ENCODE measurements at places on chromosomes 16 and 17. TPM values are rescaled to one million over a fixed set of nuclear protein-coding genes. Genes with fewer than 3 reads are reported as not detected.

DNA sequence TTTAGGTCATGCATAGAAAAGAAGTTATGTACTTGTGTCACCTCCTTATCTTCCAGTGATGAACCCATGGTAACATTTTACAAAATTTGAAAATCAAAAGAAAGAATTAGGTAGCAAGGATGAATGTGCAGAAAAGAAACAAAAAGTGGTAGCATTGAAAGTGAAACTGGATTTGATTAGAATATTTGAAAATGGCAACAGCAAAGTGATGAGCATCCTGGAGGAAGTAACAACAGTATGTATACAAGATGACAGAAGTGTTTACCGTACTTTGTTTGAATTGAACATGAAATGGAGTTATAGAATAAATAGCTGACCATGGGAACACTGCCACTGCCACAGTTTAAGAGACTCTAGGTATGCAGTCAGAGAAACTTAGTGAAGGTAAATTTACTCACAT, 1313.1 kb downstream of the CDH11 start:
- no peak for DNase-seq

The GNG13 gene
- total RNA-seq = not detected

DNA sequence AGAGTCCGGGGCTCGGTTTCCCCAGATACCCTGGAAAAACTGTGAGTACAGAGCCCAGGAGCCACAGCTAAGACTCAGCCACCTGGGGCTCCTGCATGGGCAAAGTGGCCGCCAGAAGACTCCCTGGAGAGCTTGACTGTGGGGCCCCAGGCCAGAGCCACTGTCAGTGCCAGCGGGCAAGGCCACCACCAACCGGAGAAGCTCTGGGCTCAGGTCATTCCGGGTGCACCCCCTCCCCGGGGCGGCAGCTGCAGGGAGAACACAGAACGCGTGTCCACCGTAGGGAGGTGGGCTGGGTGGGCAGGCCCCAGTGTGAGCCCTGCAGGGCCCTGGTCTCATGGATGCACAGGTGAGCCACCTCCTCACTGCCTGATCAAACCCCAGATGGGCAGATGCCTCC, 22.3 kb upstream of the RBFOX3 start:
- DNase-seq = no peak

The EIF5A gene
- 1,303 TPM for total RNA-seq

- no peak for DNase-seq
These were observed 9.7 kb downstream of the ABCC12 start for GRCh38 chr16:48146131-48146530.

DNA sequence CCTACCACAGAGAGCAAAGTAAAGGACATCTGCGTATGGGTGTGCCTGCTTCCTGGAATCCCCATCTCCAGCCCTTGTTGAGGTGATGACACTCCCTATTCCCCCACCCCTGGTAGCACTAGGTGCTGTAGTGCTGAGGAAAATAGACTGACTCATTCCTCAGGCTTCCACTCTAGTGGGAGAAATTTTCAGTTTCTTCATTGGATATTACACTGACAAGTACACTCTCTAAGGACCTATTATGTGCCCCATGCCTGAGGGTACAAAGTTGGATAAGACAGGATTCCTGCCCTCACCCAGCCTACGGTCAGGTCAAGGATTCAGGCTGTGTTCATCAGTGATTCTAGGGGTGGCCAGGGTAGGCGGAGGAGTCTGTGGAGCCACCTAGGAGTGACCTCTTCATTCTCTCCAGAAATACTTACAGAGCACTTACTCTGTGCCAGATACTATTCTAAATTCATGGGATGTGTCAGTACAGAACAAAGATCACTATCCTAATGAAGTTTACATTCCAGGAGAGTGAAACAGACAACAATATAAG, 4.5 kb upstream of the ZC3H7A start:
- no peak for DNase-seq

- no peak for DNase-seq
These were observed 2.8 kb upstream of the CACNG1 start for GRCh38 chr17:67041531-67041930.

GRCh38 chr17:57403236-57403635, 146.9 kb downstream of the MSI2 start:
- DNase-seq = no peak

The TAOK2 gene
- total RNA-seq = 38.7 TPM

DNA sequence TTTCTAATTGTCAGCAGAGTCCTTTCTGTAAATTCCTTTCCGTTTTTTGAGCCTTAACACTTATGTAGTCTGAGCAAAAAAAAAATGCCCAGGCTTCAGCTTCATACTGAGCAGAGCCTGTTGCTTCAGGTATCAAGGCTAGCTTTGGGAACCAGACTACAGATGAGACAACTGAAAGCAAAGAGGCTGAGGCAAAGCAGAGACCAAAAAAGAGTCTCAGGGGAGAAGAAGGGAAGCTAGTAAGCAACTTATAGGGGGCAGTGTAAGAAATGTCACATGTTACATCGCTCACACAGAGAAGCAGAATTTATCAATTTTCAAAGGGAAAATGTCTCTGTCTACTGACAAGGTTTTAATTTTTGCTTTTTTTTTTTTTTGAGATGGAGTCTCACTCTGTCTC, 3.3 kb downstream of the HASPIN start:
- no peak for DNase-seq

The TEX14 gene
- total RNA-seq = 0.07 TPM

- DNase-seq = no peak
These were observed 45.2 kb upstream of the SHISA6 start for GRCh38 chr17:11195801-11196200.

The KRT33B gene
- total RNA-seq = not detected
